Karpas-422 (cell line): ENCODE measurements at places on chromosomes 1 and 21. TPM values are rescaled to one million over a fixed set of nuclear protein-coding genes. Genes with fewer than 3 reads are reported as not detected.

DNA sequence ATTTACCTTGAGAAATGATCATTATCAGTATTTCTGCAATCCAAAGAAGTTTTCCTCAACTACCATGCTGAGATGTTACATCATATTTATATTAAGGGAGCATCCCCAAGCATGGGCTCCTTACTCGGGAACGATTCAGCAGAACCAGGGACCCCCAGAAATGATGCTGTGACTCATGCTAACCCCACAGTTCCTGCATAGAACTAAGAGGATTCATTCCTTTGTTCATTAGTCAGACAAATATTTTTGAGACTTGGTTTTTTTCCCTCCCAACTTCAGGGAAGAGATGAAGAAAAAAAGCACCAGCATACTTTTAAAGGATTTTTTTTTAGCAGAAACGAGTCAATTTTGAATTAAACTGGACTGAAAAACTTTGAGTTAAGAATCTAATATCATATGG, 49.2 kb upstream of the COL24A1 start:
- no peak overlapping the region for H3K4me3 ChIP-seq
- no peak for DNase-seq
- H3K27ac ChIP-seq, result no peak overlapping the region
- H3K4me1 ChIP-seq, result no peaks in the 10 kb centered on the region
- H3K36me3 ChIP-seq, result no peaks in the 10 kb centered on the region
- H3K27me3 ChIP-seq, result no peaks in the 10 kb centered on the region

- no peak for DNase-seq
- no peaks in the 10 kb centered on the region for H3K36me3 ChIP-seq
- H3K4me3 ChIP-seq, result peak overlapping the region; percentile 99
- H3K27me3 ChIP-seq, result no peaks in the 10 kb centered on the region
Observed at GRCh38 chr1:66925558-66925910, 744 bp downstream of the MIER1 start.

DNA sequence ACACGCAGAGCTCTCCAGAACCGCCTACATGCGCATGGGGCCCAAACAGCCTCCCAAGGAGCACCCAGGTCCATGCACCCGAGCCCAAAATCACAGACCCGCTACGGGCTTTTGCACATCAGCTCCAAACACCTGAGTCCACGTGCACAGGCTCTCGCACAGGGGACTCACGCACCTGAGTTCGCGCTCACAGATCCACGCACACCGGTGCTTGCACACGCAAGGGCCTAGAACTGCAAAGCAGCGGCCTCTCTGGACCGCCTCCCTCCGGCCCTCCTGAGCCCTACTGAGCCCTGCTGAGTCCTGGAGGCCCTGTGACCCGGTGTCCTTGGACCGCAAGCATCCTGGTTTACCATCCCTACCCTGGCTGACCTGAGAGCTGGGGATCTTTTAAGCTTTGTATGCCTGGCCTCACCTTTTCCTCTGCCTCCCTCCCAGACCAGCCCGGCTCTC, 8.3 kb downstream of the OLIG2 start:
- H3K4me1 ChIP-seq, result no peaks in the 10 kb centered on the region
- H3K27ac ChIP-seq, result no peak overlapping the region
- no peaks in the 10 kb centered on the region for H3K36me3 ChIP-seq
- DNase-seq, result no peak
- H3K4me3 ChIP-seq, result no peak overlapping the region

DNA sequence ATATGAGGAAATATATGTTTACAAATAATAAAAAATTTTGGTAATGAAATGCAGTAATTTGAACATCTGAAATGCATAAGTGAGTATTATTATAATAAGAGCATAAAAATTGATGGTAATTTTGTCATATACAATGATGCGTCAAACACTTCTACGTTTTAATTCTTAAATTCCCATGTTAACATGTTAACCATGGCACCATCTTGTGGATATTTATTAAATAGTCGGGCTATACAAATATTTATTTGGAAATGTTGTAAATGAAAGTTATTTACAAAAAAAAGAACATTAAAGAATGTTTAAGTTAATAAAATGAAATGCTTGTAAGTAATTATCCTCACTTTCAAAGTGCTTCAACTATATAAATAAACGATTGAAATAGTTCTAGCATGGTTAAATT, 57.2 kb upstream of the C1orf185 start:
- H3K27me3 ChIP-seq, result no peaks in the 10 kb centered on the region
- H3K27ac ChIP-seq, result no peak overlapping the region
- H3K4me1 ChIP-seq, result peaks cover 4% of the 10 kb centered on the region; the same call in 1 of the 2 replicates
- no peaks in the 10 kb centered on the region for H3K36me3 ChIP-seq
- peak; percentile 49 for DNase-seq

DNA sequence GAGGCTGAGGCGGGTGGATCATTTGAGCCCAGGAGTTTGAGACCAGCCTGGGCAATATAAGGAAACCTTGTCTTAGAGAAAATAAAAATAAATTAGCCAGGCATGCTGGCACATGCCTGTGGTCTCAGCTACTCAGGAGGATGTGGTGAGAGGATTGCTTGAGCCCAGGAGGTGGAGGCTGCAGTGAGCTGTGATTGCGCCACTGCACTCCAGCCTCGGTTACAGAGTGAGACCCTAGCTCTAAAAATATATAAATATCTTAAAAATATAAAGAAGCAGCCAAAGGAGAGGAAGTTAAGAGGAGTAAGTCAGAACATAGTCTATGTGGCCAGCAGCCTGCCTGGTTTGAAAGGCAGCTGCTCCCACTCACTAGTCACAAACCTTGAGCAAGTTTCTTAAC, 4.5 kb upstream of the IL10RB start:
- H3K27ac ChIP-seq, result no peak overlapping the region
- no peak for DNase-seq
- H3K27me3 ChIP-seq, result no peaks in the 10 kb centered on the region
- no peak overlapping the region for H3K4me3 ChIP-seq
- H3K36me3 ChIP-seq, result peaks cover 20% of the 10 kb centered on the region

DNA sequence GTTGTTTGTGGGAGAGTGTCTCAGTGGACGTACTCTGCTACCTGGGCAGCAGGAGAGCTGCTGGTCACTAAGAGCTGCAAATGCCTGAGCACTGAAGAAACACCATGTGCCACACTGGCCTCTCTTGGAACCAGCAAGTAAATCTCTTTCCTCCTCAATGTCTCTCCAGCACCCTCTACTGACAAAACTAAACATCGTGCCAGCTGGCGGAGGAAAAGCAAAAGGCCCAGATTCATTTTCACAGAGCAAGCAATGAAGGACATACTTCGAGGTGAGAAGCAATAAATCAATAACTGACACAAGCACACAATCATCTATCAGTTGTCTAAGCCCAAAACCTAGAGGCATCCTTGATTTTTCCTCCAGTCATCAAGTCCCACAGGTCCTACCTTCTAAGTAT, 78.1 kb downstream of the RERE start:
- no peak for DNase-seq
- peaks cover 3% of the 10 kb centered on the region; the same call in 1 of the 2 replicates for H3K27me3 ChIP-seq
- H3K27ac ChIP-seq, result no peak overlapping the region
- no peak overlapping the region for H3K4me3 ChIP-seq

GRCh38 chr1:113031171-113031933, 41.6 kb upstream of the LRIG2 start:
- H3K4me3 ChIP-seq, result no peak overlapping the region
- no peak overlapping the region for H3K27ac ChIP-seq
- no peak for DNase-seq

GRCh38 chr1:209238356-209238755, 345.2 kb upstream of the CAMK1G start:
- no peaks in the 10 kb centered on the region for H3K4me1 ChIP-seq
- H3K36me3 ChIP-seq, result no peaks in the 10 kb centered on the region
- H3K4me3 ChIP-seq, result no peak overlapping the region
- DNase-seq, result no peak

DNA sequence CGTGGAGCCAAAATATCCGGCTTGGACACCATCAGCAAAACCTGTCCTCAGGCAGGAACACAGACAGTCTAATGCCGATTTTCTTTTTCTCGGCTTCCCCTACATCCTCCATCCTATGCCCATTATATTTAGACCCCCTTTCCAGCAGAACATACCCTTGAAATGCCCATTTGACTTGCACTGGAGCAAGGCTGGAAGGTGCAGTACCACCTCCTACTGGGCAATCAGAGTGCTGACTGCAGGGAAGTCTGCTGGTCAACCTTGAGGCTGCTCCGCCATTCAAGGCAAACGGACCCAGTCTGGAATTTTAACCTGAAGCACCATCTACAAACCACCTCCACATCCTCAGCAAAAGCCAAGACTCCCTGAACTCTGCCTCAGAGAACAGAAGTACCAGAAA, 79.5 kb downstream of the TIAM1 start:
- H3K4me1 ChIP-seq, result no peaks in the 10 kb centered on the region
- H3K36me3 ChIP-seq, result no peaks in the 10 kb centered on the region
- H3K27ac ChIP-seq, result no peak overlapping the region
- no peaks in the 10 kb centered on the region for H3K27me3 ChIP-seq

- no peak overlapping the region for H3K4me3 ChIP-seq
- H3K4me1 ChIP-seq, result no peaks in the 10 kb centered on the region
- H3K27me3 ChIP-seq, result no peaks in the 10 kb centered on the region
- H3K36me3 ChIP-seq, result peaks cover 80% of the 10 kb centered on the region
Observed at GRCh38 chr1:53206735-53207379, 10.2 kb downstream of the CPT2 start.

- no peak overlapping the region for H3K4me3 ChIP-seq
- no peaks in the 10 kb centered on the region for H3K36me3 ChIP-seq
- no peaks in the 10 kb centered on the region for H3K4me1 ChIP-seq
- no peak overlapping the region for H3K27ac ChIP-seq
- H3K27me3 ChIP-seq, result no peaks in the 10 kb centered on the region
Observed at GRCh38 chr1:202031796-202032195, 21.4 kb downstream of the ELF3 start.

The REG4 gene
- not detected in 2 replicates for total RNA-seq

The CDK18 gene
- 0.45 TPM in 1 of 2 replicates, not detected in the other for total RNA-seq

The ALX3 gene
- total RNA-seq, result not detected in 2 replicates

The AIM2 gene
- 1.7 and 2.1 TPM in 2 replicates for total RNA-seq

The SPRR1B gene
- total RNA-seq, result not detected in 2 replicates

The SPATA21 gene
- 1.2 and 1.4 TPM in 2 replicates for total RNA-seq

The KCNH1 gene
- not detected in 2 replicates for total RNA-seq

The LRRC38 gene
- not detected in 2 replicates for total RNA-seq

The MFSD2A gene
- total RNA-seq, result 11.6 and 20.8 TPM in 2 replicates

The L1TD1 gene
- total RNA-seq, result not detected in 2 replicates

The PBX1 gene
- 0.41 and 0.51 TPM in 2 replicates for total RNA-seq

The KRTAP10-8 gene
- not detected in 2 replicates for total RNA-seq
